ENCODE measurements at places on chromosomes 6 and 20.
A peak's percentile ranks its signal among the peaks of the same experiment; 100 is the strongest.

DNA sequence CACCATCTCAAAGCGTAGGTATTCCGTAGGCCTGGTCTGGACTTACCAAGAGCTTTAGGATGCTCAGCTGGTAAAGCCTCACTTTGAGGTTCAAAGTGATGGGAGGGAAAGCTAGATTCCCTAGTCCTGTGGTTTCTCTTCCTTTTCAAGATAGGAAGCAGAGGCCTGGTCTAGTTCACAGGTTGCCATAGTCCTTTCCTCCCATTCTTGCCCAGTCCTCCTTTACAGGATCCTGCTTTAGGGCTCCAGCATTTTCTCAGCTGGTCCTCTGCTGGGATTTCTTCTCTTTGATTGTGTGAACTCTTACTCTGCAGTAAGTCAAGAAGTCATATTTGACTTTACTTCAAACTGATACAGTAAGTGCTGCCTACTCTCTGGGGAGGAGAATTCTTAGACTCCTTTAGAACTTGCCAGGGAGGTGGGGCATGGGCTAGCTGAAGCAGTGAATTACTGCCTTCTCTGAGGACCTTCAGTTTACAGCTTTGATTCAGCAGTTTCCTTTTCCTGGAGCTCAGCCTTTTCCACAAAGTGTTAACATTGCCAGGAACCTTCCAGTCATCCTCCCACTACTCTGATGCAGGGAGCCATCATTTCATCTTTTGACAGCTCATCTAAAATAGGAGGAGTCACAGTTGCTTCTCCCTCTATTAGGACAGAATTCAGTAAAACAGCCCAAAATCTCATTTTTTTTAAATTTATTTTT lies 42.8 kb upstream of the PLCG1 start:
- no peak for DNase-seq

- peak; percentile 27 for DNase-seq
Measured at GRCh38 chr20:39849664-39850063, 839.4 kb downstream of the MAFB start.

DNA sequence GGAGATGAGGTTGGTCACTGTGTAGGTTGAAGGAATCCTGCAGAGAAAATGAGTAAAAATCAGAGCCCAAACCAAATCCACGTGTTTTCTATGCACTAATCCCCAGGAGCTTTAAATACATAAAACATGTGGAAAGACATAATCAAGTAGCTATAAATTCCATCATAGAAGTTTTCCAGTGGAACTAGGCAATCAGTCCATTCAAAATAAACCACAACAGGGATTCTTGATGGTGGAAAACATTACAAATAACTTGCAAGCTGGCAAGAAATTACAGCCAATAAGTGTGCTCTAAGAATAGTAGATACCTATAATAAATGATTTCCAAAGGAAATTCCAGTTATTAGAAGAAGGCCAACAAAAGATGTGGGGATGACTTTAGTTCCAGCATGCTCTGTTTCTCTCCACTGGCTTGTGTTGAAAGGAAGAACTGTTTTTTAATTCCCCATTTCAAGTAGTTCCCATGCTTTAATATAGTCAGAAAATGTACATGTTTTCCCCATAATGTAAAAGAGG lies 49.8 kb upstream of the ADGRG6 start:
- DNase-seq = no peak

- DNase-seq = no peak
Measured at GRCh38 chr6:11766043-11766442, 12.6 kb downstream of the ADTRP start.

All from small intestine (tissue), 16 donors.